ENCODE measurements at places on chromosomes 1 and 21.

GRCh38 chr1:38671221-38671620 is 188.4 kb downstream of the RRAGC start:
- DNase-seq, result no peak

DNA sequence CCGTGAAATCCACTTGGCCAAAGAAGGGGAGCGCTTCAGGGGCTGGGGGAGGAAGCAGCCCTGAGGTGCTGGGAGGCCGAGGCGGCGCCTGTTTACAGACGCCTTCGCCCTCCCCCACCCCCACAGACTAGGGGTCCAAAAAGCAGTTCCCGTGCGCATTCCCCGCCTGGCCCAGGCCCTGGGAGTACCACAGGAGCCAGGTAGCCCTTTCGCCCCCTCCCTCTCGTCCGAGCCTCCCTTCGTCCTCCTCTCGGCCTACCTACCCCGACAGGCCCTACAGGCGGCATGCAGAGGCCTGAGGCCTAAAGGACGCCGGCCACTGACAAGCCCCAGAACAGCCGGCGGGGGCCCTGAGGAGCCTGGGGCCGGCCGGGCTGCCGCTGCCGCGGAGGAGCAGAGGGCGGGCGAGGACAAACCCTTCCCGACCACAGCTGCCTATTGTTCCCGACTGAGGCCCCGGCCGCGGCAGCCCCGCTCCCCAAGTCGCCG is 522 bp downstream of the RC3H1 start:
- DNase-seq, result no peak

GRCh38 chr1:187788718-187789117 is 960.0 kb downstream of the PLA2G4A start:
- no peak for DNase-seq

DNA sequence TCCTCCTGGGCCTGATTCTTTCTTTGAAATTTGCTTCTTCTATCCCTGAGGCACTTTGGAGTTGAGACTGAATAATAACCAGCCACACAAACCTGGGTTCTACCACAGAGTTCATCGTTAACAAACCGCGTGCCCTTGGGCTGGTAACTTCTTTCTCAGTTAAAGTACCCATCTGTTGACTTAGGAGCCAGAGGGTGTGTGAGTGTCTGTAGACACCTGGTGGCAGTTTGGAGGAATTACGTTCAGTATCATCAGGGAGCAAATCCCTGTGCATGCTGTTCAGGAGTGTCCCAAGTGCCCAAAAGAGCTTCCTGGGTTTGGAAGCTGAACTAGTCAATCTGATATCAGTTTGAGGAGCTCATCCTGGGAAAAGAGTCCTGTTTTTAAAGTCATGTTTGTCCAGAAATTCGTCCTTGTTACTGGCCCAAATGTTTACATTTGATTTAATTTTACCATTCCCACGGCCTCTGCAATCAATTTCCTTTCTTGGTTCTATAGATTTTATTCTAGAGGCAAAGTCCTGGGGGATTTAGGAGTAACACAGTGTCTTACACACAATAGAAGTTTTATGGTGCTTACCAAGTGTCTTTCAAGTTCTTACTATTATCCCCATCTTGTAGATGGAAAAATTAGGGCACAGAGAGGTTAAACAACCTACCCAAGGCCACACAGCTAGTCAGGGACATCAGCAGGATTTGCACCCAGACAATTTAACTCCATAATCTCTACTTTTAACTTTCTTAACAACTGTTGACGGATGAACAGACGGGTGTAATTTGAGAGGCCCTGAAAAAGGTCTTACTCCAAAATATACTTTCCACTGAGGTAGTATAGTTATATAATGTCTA is 26.7 kb upstream of the RPTN start:
- peak; percentile 63 for DNase-seq

DNA sequence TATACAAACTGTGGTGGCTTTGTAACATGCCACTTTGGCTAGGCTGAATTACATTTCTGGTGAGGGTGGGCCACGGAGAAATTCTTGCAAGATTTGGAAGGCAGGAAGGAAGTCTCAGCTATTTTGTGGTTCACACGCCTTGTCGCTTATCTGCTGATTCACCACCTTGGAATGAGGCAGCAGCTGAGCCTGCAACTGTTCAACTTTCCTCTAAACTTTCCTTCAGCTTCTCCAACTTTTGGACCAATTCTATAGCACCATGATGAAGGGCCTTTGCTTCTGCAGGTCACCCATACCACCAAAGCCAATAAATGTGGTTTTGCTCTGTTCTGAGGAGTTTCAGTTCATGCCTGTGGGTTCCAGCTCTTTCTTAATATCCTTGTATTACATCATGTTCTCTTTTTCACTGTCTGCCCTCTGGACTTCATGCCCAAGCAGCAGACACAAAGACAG is 337.6 kb upstream of the SNX7 start:
- peak; percentile 87 for DNase-seq

- no peak for DNase-seq
Observed at GRCh38 chr1:226066415-226067078, 4.0 kb downstream of the H3-3A start.

DNA sequence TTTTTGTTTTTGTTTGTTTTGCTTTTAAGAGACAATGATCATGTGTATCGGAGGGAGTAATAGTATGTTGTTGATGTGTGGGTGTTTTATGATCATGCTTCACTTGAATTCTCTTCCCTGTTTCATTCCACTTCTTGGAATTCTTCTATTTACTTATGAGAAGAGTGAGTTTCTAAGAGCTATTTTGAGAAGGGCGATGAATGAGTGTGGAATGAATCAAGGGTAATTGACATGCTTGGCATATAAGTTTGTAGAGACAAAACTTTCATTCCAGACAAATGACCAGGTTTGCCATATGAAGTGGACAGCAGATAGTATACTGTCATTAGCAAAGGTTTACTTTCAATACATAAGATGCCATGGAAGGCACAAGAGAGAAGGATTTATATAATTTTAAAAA is 42.3 kb upstream of the PDC start:
- no peak for DNase-seq

- no peak for DNase-seq
Observed at GRCh38 chr1:25445993-25446538, 15.4 kb downstream of the MACO1 start.

DNA sequence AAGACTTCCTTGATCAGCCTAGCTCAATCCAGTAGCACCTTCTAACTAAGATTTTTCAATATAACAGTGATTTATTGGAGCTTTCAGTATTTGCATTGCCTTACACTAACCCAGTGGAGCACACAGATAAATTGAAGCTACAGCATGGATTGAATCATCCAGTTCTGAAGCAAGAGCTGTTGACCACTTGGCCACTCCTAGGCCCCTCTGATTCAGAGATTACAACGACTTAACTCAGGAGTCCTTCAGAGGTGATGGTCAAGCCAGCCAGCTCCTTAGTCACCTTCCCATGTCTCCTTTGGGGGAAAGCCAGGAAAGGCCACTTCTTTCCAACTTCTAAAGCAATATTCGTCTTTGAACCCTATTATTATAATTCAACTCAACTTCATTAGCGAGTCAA is 151.8 kb downstream of the TENT5C start:
- no peak for DNase-seq

DNA sequence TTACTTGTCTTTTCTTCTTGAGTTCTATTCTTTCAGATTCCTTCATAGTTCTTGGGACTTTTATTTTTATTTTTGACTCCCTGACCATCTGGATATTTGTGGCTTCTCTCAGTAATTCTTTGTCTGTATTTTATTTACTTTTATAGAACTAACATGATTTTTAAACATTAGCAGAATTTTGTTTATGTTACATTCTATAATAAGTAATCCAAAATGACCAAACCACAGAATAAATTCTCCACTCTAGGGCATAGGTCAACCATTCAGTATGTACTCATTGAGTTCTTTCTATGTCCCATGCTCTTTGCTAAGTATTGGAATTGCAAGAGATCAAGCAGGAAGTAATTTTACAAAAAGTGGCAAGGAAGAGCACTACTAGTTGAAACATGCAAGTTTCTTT is 969.0 kb downstream of the TTLL7 start:
- DNase-seq, result no peak

DNA sequence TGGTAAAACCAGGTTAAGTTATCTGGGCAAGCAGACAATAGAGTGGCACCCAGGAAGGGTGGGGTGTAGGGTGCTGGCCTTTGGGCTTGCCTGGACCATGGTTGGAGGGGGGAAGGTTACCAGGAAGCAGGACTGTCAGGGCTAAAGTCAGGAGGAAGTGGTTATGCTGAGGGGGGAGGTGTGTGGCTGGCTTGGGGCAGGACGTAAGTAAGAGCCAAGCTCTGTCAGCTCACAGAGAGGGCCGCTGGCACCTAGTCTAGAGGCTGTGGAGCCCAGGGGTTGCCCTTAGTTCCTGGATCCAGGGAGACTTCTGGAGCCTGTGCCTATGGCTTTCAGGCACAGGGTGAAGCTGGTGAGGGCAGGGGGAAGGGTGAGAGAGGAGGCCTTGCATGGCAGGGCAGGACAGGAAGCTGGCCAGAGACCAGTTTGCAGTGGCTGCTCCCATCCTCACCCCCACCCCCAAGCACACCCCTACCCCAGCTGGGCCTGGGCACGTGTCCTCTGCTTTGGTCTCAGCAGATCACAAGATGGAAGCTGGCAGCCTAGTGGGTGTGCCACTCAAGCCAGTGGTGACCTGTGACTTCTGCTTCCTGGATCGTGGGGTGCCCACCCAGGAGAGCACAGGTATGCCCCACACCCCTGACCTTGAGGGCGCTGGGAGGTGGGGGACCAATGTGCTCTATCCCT is 20.5 kb upstream of the SMYD3 start:
- no peak for DNase-seq

DNA sequence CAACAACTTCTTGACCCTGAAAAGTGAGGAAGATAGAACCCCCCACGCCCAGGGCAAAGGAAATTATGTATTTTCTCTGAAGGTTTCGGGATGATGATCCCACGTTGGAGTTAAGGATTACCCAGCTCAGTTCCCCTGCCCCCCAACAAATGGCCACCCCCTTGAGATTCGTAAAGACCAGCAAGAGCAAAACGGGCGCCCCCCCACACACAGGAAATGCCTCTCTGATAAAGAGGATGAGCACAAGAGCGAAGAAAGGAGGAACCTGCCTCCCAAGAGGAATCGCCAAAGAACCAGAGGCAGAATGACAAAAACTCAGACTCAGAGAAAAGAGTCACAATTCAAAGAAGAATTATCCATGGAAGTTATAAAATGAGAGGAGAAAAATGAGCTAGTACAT is 576.9 kb downstream of the MATN1 start:
- no peak for DNase-seq

DNA sequence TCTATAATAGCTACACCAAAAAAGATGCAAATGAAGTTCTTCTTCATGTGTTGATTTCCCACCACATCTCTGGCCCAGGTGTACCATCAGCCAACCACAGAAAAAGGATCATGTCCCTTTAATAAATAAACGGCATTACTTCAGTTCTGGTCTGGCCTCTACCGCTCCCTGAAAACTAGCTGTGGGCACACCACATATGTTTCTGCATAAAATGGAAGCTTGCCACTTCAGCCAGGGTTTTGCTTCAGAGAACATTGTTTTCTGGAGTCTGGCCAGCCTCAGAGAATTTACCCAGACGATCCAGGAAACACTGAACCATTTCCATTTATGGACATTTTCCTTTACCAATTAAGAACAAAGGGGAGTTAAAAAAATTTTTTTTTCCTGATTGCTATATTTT is 5.8 kb upstream of the LAMC2 start:
- no peak for DNase-seq

DNA sequence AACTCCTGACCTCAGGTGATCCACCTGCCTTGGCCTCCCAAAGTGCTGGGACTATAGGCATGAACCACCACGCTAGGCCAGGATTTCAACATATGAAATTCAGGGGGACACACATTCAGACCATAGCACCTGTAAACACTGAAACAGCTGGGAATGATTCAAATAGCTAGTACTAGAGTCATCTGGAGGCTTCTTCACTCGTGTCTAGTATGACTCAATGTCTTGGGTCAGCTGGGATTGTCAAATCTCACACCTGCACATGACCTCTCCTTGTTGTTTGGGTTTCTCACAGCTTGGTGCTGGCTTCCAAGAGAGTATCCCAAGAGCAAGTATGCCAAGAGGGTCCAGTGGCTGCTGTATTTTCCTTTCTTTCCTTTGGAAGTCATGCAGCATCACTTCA is 75.1 kb downstream of the PGM1 start:
- DNase-seq, result no peak

Measured in HCT116 (cell line).